NT2/D1 (cell line): ENCODE measurements at places on chromosomes 1 and 21.

GRCh38 chr1:41493117-41493536, 8.6 kb upstream of the EDN2 start:
- no peak for DNase-seq

DNA sequence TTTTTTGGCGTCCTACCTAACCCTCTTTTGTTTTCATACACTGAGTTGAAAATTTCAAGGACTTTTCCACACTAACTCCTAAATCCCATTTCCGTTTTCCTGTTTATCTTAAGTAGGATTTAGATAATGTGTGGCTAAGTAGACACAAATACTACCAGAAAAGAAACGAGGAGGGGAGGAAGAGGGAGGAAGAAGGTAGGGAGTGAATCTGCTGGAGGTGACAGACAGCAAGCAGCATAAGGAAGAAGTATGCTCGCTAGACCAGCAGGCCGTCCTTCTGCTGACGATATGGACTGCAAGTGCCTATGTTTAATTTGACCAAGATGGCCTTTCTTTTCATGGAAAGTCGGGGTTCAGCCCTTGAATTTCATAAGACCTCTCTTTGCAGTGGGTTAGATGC, 256.9 kb upstream of the RAB4A start:
- no peak for DNase-seq

DNA sequence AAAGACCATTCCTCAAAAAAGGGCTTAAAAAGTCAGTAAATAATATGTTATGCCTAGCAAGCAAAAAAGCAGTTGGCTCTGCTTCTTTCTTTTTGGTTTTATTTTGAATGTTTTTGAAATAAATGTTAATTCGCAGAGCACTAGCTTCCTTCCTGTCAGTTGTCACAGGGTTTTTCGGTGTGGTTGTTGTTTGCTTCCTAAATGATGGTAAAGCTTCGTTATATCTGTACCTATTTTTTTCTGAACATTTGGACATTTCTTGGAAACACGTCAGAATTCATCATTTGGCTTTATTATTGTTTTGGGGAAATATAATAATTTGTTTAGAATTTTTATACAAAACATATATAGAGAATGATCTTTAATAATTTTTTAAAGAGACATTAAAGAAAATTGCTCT, 351.9 kb upstream of the SGIP1 start:
- DNase-seq: no peak

DNA sequence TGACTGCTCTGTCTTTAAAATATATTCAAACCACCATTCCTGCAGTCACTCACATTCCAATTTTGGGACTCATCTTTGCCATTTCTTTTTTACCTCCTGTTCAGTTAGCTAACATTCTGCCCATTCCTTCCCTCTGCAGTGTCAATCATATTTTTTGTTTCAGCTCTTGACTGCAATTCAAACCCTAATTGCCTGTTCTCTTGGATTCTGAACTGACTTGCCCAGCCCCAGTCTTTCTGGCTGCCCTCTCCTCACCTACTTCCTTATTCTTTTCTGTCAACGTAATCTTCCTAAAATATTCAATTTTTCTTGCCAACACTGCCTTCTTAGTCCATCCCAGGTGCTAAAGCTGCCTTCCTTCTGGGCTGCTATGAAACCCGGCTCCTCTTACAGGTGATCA, 6.1 kb downstream of the PRDM2 start:
- DNase-seq: no peak

DNA sequence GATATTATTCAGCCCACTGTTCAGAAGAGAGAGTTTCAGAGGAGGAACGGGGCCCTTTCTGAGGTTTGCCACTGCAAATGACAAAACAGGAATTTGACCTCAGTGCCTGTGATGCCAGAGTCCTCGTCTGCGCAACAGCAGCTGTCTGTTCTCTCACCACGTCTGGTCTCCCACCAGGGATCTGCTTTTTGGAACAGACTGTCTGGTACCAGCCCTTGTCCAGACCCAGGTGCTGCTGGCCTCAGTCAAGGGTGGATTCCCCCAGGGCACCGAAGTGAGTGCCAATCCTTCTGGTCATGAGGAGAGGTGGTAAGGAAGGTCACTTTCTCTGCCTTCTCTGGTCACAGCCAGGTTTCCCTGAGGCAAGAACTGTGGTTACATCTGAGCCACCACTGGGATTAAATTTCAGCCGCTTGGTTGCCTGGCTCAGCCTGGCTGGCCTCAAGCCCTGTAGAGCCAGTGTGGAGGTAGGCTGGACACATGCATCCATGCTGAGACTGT, 2.3 kb upstream of the BCAN start:
- DNase-seq: no peak

DNA sequence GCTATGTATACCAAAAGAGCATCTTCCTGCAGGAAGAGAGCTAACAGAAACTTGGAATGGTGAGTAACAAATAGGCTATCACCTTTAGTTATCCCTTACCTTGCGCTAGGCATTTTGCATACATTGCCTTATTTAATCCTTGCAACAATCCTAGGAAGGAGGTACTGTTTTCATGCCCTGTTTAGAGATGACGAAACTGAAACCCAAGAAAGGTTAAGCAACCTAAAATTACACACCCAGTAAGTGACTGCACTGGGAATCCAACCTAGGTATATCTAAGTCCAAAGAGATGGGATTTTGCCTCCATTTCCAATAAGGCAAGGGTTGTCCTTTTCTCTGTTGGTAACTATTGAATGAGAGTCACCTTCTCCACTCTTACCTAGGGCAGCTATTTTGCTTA, 144.5 kb downstream of the TM2D1 start:
- DNase-seq: no peak

DNA sequence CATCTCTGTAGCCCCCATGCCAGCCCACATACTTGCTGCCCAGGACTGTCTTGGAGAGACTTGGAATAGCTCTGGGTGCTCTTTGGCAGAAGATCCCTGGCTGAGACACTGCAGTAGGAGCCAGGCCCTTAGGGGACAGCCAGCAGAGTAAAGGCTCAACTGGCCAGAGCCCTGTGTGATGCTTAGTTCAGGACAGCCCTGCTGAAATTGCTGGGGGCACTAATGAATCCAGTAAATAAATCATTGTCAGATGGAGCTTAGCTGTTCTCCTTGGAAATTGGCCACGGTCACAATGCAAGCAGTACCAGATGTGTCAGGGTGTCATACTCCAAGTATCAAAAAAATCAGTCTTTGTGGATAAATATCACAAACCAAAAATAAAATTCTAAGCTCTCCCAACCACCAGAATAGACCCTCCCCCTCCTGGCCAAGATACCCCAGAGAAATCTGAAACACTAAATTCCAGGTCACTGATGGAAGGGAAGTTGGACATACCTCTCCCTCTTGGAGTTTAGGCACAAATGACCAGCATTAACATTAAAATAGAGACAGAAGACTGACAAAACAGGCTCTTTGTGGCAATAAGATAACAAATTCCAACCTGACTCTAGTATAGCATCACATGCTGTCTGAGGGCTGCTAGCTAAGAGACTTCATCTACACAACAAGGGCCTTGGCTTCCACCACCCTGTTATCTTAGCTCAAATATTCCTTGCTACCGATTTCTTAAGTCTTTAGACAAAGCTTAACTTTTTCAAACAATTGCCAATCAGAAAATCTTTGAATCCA, 83.2 kb upstream of the DNAH14 start:
- peak; percentile 97 for DNase-seq

DNA sequence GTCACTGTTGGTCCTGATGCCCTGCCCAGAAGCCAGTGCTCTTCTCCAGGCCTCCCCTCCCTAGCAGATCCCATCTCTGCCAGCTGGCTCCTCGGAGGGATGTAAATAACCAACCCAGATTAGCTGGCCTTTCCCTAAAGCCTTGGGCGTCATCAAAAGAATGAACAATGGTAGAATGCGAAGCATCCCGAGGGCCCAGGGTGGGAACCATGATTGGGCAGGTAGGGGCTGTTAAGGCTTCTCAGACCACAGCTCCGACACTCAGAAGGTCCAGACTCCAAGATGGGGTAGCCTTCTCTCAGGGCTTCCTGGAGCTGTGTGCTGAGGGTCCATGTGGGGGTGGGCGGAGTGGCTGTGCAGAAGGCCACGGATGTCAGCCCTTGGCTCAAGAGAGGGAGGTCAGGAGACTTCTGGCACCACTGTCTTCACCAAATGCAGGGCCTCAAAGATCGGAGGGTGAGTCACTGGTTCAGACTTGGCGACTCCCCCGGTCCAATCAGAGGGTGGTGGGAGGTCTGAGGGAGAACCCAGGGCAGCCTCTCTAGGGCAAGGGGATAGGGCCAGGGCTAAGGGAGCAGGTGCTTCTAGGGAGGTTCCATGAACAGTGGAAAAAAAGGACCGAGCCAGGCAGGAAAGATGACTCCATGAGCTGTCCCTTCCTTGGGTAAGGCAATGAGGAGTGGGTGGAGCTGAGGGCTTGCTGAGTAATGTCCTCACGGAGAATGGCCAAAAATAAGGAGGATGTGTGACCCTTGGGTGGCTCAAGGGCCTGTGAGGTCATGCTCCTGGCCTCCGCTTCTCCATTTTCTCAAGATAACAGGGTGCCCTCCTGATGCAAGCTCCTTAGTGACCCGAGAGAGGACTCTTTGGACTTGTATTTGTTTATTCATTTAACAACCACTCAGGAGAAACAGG, 58.4 kb upstream of the EPS8L3 start:
- no peak for DNase-seq
